Parietal lobe (tissue), 2 donors: ENCODE measurements at places on chromosomes 6 and 20. TPM values are rescaled to one million over a fixed set of nuclear protein-coding genes. Genes with fewer than 3 reads are reported as not detected.

RNF114 gene
- 60.4 TPM for total RNA-seq

SLC52A3 gene
- not detected for total RNA-seq

C6orf15 gene
- total RNA-seq, result not detected

ZBTB2 gene
- total RNA-seq, result 10.3 TPM

BACH2 gene
- 106 TPM for total RNA-seq

TIAM2 gene
- total RNA-seq, result 275 TPM

EPB41L2 gene
- 64.5 TPM for total RNA-seq

PPP1R16B gene
- 11.6 TPM for total RNA-seq

PSORS1C2 gene
- not detected for total RNA-seq

VSX1 gene
- not detected for total RNA-seq

RBBP8NL gene
- not detected for total RNA-seq

BPIFB4 gene
- not detected for total RNA-seq

C20orf144 gene
- total RNA-seq, result 0.31 TPM

REV3L gene
- 115 TPM for total RNA-seq

PTK7 gene
- total RNA-seq, result 43.8 TPM

IGF2R gene
- total RNA-seq, result 42.9 TPM

ANGPT4 gene
- not detected for total RNA-seq

ACSS1 gene
- 10.3 TPM for total RNA-seq

FAM135A gene
- total RNA-seq, result 147 TPM

SASH1 gene
- total RNA-seq, result 27.2 TPM

SLC22A2 gene
- not detected for total RNA-seq

TNNC2 gene
- total RNA-seq, result not detected

ID1 gene
- 26.0 TPM for total RNA-seq

CTAGE9 gene
- not detected for total RNA-seq

SYCP2L gene
- total RNA-seq, result 11.9 TPM

TRIM31 gene
- total RNA-seq, result not detected

GFRAL gene
- total RNA-seq, result not detected

TNFAIP3 gene
- 0.94 TPM for total RNA-seq

TFAP2B gene
- not detected for total RNA-seq

PARD6B gene
- 9.4 TPM for total RNA-seq

WFDC11 gene
- total RNA-seq, result not detected

CPXM1 gene
- total RNA-seq, result 8.8 TPM

SLC17A1 gene
- total RNA-seq, result not detected
